HTR-8/SVneo (cell line): ENCODE measurements at places on chromosomes 1 and 21.

DNA sequence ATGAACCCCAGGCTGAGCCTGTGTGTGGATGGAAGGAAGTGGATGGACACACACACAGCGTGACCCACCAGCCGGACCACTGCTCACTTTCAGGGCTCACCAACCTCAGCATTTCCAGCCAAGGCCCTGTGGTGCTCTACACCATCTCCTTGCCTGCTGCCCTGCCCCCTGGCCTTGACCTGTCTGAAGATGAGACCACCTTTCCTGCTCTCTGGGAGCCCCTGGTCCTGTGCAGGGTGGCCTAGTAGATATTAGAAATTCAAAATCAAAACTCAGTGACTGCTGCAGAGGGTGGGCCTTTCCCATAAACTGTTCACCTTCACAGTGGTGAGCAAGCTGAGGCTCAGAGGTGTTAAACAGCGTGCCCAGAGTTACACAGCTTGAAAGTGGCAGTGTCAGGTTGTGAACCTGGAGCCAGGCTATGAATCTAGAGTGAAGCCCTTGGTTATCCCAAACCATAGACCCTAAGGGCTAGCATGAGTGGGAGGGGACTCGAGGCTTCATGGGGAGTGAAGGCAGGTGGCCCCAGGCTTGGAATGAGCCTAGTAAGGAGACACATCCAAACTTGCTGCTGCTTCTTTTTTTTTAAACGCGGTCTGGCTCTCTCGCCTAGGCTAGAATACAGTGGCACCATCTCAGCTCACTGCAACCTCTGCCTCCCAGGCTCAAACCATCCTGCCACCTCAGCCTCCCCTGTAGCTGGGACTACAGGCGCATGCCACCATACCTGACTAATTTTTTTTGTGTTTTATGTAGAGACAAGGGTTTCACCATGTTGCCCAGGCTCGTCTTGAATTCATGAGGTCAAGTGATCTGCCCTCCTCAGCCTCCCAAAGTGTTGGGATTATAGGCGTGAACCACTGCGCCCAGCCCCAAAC lies 41.5 kb downstream of the MAN1C1 start:
- DNase-seq = no peak

DNA sequence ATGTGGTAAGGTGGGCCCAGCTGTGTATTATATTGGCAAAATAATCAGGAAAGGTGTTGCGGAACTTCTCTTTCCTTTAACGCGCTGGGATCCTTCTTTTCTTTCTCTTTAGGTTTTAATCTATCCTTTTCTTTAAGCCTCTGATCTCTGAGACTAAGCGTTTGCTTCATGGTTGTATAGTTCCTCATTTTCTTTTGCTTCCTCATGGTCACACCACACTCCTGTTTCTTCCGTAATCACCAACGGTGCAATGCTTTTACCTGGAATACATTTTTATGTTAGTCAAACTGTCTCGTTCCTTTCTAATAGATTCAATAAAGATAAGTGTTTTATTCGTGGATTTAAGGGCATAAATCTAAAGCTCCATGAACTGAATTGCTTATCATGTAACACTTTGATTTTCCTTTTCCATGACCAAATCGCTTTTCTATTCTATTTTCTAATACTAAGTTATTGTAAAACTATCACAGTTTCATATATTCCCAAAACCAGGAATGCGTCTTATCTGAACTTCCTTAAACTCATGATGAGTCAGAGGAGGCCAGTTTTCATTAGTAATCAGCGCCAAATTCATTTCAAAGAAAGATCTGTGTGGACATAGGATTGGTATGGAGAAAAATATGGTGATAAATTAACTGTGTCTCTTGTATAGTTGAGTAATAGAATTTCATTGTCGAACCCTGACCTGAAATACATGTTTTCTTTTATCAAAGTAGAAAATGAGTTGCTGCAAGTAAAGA lies 12.2 kb downstream of the SDCCAG8 start:
- DNase-seq = peak; percentile 45

DNA sequence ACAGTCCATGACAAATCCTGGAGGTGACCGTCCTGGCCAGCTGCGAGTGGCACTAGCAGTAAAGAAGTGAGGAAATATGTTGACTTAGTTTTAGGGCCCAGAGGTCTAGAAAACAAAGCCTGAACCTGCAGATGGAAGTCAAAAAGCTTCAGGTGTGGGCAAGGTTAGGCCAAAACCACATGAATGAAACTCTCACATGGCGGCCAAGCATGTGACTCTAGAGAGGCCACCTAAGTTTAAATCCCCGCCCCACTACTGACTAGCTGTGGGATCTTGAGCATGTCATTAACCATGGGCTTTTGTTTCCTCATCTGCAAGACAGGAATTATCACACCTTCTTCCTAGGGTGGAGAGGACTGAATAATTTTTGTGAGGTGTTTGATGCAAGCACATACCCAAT lies 148.2 kb upstream of the DAB1 start:
- DNase-seq = no peak

GRCh38 chr1:181075766-181076350 lies 12.6 kb upstream of the IER5 start:
- DNase-seq = no peak

DNA sequence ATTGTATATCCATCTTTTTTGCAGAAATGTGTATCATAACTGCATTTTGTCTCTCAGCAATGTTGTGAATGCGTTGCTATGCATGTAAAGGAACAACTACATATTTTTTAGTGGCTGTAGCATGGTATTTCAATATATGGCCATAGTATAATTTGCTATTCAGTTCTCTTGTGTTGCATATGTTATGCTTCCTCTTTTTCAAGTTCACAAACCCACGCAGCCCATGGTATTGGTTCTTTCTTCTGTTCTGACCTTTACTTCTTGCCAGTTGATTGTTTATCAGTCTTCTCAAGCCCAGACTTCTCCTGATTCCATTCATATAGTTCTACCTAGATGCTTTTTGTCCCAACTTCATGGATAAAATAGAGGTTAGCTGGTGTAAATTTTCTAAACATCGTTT lies 6.1 kb downstream of the SLC22A15 start:
- DNase-seq = no peak

GRCh38 chr1:23149114-23149513 lies 19.5 kb downstream of the LUZP1 start:
- DNase-seq = no peak

- no peak for DNase-seq
Observed at GRCh38 chr1:78375996-78376395, 114.8 kb upstream of the PTGFR start.

GRCh38 chr1:202961220-202961880 lies 3.2 kb upstream of the ADIPOR1 start:
- no peak for DNase-seq

GRCh38 chr1:17017435-17017834 lies 5.7 kb upstream of the ATP13A2 start:
- no peak for DNase-seq

- no peak for DNase-seq
Observed at GRCh38 chr1:202562444-202563060, 147.7 kb downstream of the SYT2 start.

DNA sequence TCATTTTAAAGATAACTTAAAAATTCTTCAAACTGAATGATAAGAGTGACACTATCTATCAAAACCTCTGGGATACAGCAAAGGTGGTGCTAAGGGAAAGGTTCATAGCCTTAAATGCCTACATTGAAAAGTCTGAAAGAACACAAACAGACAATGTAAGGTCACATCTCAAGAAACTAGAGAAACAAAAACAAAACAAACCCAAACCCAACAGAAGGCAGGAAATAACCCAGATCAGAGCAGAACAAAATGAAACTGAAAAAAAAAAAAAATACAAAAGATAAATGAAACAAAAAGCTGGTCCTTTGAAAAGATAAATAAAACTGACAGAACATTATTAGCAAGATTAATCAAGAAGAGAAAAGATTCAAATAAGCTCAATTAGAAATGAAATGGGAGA lies 6.8 kb downstream of the ODF2L start:
- no peak for DNase-seq

DNA sequence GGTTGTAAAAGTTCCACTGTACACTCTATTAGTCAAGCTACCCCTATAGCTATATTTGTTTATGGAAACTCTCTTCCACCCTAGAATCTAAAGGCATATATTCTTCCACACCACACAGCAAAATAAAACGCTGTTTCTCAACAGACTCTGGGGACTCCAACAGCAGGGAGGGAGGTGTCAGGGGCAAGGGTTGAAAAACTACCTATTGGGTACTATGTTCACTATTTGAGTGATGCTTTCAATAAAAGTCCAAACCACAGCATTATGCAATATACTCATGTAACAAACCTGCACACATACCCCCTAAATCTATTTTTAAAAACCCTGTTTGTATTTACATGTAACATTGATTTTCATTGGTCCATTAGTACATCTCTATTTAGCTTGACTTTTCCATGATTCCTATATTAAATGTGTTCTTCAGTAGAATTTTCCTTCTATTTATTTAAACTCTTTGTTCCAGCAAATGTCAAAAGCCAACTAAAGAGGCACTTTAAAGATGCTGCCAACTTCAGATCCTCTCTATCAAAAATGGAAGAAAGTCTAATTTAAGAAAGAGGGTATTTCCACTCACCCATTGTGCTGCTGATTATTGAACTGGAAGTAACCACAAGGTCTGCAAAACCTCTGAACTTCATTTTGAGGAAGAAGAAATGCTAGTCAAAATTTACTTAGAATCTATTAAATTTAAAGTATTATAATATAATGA lies 26.2 kb downstream of the RGS7 start:
- no peak for DNase-seq

DNA sequence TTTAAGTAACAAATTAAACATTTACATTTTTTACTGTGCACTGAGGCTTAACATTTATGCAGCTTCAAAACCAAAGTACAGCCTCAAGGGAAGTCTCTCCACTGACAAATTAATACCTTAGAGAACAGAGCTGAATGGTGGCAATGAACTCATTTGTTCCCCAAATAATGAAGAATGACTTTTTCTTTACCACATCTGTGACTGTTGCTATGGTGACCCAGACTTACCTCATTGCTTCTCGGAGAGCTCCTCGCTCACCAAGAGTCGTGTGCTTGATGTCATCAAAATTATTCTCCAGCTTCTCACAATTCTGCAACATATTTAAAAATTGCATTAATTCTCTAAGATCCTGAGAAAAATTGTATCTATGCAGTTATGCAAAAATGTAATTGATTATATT lies 92.9 kb downstream of the DPYD start:
- no peak for DNase-seq

DNA sequence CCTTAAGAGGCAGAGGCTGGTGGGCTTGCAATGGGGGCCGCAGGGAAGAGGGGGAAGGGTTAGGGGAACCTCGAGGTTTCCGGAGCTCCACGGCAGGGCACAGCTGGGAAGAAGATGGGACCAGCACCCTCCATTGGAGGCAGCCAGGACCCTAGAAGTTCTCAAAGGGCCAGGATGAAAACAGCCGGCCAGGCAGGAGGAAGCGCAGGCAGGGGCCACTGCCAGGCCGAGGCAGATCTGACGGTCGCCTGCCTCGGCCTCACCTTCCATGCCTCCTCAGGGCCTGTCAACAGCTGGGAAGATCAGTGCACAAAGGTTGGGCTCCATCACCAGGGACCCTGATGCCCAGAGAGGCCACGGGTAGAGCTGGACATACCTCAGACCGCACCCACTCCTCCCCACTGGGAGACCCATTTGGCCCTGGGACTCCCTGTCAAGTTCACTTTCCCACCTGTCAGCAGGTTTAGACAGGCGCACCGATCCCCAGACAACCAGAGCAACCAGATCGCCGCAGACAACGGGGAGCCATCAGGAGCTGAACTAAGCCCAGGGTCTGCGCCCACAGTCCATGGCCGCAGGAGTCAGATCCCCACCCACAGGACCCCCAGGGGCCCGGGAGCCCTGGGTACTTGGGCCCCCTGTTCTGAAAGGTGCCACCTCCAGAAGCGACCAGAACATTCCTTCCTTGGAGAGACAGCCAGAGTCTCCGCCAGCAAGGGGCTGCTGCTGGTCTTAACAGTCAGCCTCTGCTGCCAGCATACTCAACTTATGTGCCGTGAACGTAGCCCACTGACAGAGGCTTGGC lies 2.2 kb downstream of the SLC19A1 start:
- no peak for DNase-seq

- no peak for DNase-seq
Observed at GRCh38 chr1:110707232-110707631, 32.5 kb upstream of the KCNA3 start.

GRCh38 chr21:35601211-35601610 lies 459.1 kb downstream of the SETD4 start:
- DNase-seq = no peak

DNA sequence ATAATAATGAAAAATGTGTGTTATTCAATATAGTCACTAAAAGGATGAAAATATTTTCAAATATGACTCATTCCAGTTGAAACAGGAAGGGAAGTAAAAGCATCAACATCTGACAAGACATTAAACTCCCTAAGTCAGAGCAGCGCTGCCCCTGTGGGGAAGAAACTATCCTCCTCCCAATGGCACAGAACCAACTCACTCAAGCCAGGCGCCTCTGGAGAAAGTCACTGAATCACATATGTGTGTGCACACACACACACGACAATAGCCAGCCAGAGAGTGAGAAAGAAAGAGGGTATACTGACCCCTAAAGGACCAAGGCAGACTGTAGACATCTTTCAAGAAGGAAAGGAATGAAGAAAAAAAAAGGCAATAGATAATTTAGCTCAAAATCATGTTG lies 126.9 kb downstream of the SETD4 start:
- peak; percentile 64 for DNase-seq

- no peak for DNase-seq
Observed at GRCh38 chr1:5709461-5709975, 282.7 kb downstream of the NPHP4 start.

DNA sequence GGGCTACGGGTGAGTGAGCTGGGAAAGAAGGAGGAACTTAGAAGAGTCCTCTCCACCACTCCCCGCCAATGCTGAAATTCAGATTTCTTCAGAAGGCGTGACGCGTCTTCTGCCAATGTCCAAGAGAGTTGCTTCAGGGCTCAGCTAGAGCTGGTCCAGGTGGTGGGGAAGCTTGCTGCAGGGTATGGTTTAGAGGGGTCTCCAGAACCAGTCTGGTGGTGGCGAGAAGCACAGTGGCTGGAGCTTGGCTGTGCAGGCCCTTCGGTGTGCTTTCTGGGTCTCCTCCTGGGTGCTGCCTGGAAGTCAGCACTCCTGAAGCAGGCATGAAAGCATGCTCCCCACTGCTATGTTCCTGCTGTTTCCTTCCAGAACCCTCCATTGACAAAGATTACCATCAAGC lies 387.2 kb downstream of the PTPRU start:
- no peak for DNase-seq

- DNase-seq = peak; percentile 38
Observed at GRCh38 chr1:116909512-116910378, at the start of gene PTGFRN. PTGFRN (plus strand) TSS chr1:116909916; CDS start chr1:116910204, 288 bp downstream.

DNA sequence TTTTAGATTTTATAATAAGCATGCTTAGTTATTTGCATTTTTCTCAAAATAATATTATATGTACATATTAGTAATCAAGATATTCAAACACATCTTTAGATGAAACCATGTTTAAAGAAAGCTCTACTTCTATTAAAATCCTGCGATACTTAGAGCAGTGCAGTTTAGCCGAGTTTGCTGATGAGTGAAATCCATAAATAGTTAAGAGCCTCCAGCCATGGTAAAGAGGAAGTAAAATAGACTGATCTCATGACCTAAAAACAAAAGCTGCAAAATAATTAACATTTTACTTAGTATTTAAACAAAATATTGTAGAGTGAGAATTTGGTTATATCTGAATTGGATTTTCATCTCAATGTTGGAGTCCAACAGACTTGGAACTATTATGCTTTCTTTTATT lies 147.4 kb upstream of the NRIP1 start:
- DNase-seq = no peak

GRCh38 chr1:59903141-59903754 lies 23.3 kb downstream of the CYP2J2 start:
- no peak for DNase-seq
